ENCODE measurements at places on chromosomes 6 and 20. TPM values are rescaled to one million over a fixed set of nuclear protein-coding genes. Genes with fewer than 3 reads are reported as not detected.

GRCh38 chr20:45179166-45179565 lies 4.5 kb downstream of the PI3 start:
- no peak for DNase-seq

DNA sequence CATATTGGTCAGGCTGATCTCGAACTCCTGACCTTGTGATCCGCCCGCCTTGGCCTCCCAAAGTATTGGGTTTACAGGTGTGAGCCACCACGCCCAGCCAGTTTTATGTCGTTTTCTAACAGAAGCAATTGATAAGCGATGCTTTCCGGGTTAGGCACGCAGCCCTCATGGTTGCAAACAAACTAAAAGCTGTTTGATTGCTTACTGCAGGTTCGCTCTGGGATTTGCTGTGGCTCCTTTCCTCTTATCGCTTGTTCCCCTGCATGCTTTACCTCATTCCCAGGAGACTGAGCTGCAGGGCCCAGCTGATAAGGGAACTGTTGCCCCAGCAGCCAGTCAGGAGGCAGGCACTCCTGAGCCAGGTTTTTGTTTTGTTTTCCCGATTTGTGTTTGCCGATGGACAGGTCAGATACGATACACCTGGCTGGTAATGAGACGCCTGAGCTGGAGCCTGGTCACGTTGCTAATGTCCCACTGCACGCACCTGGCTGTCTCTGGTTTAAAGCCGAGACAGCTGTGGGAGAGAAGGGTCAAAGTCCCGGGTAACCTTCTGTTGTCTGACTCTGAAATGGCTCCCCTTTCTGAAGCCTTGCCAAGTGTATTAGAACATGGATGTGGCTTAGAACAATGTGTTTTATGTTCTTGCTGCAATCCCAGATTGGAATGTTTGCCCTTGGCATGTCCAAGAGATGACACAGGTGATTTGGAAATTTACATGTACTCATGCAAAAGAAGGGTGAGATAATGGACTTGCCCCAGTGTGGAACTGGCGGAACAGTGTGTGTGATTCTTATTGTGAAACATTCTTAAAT lies 19.9 kb downstream of the DSP start:
- no peak for DNase-seq

- DNase-seq: no peak
These were observed 40.1 kb downstream of the DEFB114 start for GRCh38 chr6:49923826-49924225.

DNA sequence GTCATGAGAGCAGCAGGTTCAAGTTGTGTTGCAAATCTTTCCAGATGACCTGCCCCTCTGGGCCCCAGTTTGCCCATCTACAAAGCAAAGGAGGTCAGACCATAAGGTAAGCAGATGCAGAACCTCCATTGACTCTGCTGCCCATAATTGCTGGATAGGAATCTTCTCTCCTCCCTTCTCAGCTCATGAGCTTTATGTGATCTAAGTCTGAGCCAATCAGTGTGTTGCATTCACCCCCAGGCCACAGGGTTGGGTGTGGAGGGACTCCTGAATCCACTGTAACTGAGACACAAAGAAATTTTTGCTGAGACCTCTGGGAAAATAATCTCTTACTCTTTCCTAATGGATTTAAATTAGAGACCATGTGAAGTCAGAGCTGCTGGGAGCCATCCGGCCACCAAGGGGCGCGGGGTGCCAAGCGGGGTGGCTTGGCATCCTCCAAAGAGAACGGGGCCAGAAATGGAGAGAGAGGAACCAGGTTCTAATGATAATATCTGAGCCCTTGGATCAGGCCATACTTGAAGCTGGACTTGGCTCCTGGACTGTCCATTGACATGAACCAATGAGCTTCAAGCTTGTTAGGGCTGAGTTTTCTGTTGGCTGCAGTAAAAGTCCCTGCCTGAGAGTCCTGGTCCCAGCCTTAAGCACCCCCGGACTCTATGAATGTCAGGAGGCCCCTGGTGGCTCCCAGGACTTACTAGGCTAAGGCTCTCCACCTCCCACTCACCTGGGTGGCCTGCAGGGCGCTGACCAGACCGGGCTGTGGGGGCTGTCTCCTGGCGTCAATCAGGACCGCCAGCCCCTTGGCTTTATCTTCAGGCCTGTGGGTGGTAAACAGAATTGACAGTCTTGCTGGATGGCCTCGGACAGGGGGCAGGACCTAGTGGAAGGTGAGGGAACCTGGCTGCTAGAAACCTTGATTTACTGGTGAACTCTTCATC lies 32.8 kb downstream of the KIAA1755 start:
- no peak for DNase-seq

DNA sequence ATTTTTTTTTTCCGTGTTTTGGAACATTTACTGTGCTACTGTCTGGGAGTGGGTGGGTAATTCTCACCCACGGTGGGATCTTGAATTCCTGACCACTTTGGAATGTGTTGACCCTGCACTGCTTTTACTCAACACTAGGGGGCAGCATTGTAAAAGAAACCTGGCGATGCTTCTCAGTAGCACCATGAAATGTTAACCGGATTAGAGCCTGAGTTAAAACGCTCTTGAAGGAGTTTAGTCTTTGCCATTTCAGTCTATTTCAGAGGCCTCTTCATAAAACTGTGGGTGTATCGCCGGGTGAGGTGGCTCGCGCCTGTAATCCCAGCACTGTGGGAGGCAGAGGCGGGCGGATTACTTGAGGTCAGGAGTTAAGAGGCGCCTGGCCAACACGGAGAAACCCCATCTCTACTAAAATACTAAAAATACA lies 114.4 kb upstream of the PRND start:
- DNase-seq: peak; percentile 67

DNA sequence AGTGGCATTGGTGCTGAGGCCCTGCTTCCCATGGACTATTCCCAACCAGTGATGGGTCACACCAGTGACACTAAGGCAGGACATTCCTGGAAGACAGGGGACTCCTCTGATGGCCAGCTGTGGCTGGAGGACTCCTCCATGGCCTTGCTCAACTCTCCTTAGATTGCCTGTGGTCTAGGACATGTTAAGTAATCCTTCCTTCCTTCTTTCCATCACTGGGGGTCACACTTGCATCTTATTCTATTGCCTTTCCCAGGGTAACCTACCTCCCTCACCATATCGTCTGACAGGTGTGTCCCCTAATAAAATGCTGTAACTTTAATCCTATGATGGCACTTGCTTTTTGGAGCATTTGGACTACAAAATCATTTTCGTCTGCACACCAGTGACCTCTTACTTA lies 24.5 kb upstream of the HLA-A start:
- DNase-seq: no peak

DNA sequence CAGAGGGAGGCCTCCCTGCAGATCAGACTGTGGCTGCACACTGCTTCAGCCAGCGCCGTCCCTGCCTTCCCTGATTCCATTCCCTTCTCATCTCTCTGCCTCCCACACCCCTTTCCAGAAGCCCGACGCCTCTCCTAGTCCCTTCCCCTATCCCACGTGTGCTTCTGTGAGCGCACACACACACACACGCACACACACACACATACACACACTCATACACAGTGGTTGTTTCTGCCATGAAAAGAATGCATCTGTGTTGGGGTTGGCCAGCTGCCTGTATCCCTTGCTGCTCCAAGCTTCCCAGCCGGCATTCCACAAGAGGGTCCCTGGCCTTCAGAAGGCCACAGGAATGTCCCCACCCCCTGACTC lies 51.7 kb downstream of the MOCS1 start:
- DNase-seq: no peak

DNA sequence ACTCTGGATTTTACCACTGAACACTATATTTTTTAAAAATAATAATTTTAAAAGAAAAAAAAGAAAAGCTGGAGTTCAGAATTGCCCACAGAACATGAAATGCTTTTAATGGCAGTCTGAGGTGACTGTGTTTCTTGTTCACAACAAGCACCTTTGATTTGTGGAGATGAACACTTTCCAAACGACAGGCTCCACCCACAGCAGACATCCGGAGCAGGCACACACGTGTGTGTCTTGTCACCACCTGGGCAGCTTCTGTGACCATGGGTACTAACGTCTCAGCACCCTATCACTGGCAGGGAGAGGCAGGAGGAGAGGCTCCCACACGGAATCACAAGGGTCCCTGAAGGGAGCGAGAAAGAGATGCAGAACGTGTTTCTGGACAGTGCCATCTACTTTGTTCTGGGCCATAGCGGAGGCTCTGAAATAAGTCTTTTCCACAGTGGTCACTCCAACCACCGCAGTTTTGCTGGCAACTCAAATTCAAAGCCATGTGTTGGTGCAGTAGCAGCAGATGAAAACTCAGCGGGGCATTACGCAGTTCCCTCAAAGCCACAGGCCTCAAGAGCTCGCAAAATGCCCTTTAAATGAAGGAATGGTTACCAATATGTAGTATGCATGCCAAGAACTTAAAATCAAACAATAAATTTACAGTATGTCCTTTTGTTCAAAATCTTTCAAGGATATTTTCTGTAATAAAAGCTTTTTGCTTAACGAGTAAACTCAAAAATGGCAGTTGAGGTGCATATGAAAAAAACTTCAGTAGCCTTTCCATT lies 242.2 kb downstream of the FOXC1 start:
- DNase-seq: no peak

- DNase-seq: no peak
These were observed 52.5 kb upstream of the HECA start for GRCh38 chr6:139082370-139082769.

- no peak for DNase-seq
These were observed 38.2 kb upstream of the JAG1 start for GRCh38 chr20:10711903-10712451.

DNA sequence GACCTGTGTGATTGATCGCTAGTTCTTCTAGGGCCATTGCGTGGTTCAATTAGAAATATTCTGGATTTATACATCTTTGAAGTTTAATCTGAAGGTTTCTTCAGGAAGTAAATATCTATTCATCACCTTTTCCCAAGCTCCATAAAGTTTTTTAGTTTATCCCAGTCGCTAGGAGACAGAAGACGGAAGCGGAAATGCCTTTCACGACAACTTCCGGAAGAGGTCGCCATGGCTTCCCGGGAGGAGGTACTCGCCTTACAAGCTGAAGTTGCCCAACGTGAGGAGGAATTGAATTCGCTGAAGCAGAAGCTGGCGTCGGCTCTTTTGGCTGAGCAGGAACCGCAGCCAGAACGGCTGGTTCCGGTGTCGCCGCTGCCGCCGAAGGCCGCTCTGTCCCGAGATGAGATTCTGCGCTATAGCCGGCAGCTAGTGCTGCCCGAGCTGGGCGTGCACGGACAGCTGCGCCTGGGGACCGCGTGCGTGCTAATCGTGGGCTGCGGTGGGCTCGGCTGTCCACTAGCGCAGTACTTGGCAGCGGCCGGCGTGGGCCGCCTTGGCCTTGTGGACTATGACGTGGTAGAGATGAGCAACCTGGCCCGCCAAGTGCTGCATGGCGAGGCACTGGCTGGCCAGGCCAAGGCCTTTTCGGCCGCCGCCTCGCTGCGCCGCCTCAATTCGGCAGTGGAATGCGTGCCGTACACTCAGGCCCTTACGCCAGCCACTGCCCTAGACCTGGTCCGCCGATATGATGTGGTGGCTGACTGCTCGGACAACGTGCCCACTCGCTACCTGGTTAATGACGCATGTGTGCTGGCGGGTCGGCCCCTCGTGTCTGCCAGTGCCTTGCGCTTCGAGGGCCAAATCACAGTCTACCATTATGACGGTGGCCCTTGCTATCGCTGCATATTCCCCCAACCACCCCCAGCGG lies at the start of gene MOCS3:
Gene MOCS3, plus strand, starts transcription at position 204 of the 928 bp plus-strand sequence. Its CDS starts 25 bp downstream, at position 229.
- DNase-seq: peak; percentile 90

DNA sequence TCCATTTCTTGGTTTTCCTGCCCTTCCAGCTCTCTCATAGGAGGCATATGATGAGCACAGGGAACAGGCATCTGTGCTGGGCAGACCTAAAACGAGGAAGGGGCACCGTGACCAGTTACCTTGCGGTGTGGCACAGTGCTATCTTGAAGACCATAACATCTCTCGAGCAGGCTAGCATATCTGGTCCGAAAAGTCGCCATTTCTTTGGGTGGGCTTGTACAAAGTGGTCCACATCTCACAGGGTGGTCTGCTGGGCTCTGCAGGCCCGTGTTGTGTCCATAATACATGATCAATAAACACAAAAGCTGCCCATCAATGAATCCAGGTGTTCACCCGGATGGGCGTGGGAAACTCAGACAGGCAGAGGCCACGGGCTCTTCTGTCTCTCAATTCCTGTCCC lies 115.7 kb downstream of the PHACTR3 start:
- DNase-seq: no peak

DNA sequence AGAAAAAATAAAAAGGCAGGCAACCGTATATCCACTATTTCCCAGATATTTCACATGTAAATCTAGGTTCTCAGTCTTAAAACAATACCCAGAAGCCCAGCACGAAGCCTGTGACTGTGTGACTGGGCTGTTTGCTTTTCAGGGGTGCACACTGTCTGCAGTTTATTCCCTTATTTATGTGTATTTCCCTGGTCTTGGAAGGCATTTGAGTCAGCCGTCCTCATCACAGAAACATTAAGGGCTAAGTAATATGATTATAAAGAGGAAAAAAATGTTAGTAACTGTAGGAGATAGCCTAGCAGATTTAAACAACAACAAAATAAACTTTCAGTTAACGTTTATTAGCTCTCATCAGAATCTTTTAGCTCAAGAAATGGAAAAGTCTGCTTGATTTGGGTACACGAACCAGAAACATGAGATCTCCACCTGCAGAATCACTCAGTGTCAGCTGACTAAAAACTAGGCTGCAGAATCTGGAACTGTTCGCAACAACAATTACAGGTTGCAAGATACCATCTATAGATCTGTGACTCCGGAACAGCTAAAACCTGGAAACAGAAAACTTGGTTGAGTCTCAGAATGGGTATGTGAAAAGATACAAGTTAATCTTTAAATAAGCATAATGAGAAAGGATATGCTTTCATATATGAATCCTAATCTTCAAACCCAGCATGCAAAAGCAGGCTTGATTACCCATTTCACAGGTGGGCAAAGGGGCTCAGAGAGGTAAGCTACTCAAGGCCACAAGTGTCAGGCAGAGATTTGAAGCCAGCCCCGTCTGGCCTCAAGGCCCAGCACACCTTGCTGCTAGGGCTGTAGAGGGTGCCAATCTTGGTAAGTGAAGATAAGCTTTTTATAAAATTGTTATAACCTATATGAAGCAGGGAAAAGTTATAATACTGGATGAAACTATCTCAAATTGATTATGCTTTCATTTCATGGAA lies 21.1 kb downstream of the GCLC start:
- no peak for DNase-seq

The LAMA2 gene
- polyA plus RNA-seq: not detected

The WFDC12 gene
- not detected for polyA plus RNA-seq
